ENCODE measurements at places on chromosomes 1 and 21.

GRCh38 chr21:17797967-17798366, 21.2 kb downstream of the C21orf91 start:
- DNase-seq = no peak

DNA sequence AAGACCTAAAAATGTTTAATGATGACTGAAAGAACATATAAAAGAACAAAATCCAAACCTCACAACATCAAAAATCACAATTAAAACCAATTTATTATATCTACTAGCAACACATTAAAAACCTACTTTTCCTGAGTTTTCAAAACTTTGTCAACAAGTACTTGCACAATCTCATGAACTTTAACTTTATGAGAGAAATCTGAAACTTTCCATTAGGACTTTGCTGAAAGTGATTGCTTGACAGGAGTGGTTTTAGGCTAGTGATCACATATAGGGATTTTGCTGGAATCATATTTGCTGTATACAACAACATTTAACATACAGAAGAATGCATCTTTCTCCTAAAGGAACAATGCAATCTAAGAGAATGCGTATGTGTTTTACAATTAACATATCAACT, 13.2 kb downstream of the HNRNPR start:
- DNase-seq = no peak

GRCh38 chr1:66292944-66293343, 241.0 kb upstream of the SGIP1 start:
- DNase-seq = no peak

- DNase-seq = no peak
These were observed 27.5 kb upstream of the ITPKB start for GRCh38 chr1:226766565-226766964.

DNA sequence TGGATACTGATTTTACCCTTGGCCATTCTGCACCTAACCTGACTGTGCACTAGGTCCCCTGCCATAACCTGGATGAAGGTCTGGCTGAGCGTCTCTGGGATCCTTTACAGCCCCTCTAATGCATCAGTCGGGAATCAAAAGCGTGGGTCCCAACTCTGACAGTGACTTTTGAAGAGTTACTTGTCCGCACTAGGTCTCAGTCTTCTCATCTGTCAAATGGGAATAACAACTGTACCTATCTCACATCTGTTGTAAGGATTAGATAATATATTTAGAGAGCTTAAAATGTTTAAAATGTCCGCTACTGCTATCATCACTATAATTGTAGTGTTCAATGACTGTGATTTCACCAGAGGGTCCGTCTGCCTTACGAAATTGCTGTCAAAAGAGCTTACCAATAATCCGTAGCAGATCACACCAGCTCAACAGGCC, 746 bp downstream of the TADA1 start:
- DNase-seq = no peak

- no peak for DNase-seq
These were observed 1025.7 kb downstream of the PLA2G4A start for GRCh38 chr1:187854457-187854856.

GRCh38 chr1:156365754-156366153, 3.3 kb upstream of the RHBG start:
- DNase-seq = no peak

GRCh38 chr1:174818951-174819350, 180.8 kb upstream of the CACYBP start:
- no peak for DNase-seq

- DNase-seq = no peak
These were observed 287.5 kb upstream of the DAB1 start for GRCh38 chr1:57711326-57711725.

DNA sequence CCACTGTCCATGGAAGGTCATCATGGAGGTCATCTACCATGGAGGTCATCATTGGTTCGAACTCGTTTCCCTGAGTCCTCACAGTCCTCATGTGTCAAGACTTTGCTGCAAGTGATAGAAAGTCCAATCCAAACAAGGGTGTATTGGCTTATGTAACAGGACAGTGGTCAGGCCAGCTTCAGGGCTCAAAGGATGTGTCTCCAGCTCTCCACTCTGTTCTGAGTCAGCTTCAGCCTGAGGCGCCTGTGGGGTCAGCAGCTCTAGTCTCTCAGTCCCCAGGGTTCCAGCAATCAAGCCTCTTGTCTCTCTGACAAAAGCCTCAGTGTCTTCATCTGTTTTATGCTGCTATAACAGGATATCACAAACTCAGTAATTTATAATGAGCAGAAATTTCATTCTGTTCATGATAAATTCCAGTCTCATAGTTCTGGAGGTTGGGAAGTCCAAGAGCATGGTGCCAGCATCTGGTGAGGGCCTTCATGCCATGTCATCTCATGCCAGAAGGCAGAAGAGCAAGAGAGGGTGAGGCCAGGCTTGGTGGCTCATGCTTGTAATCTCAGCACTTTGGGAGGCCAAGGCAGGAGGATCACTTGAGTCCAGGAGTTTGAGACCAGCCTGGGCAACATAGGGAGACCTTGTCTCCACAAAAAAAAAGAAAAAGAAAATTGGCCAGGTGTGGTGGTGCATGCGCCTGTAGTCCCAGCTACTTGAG, 19.5 kb downstream of the A3GALT2 start:
- no peak for DNase-seq

DNA sequence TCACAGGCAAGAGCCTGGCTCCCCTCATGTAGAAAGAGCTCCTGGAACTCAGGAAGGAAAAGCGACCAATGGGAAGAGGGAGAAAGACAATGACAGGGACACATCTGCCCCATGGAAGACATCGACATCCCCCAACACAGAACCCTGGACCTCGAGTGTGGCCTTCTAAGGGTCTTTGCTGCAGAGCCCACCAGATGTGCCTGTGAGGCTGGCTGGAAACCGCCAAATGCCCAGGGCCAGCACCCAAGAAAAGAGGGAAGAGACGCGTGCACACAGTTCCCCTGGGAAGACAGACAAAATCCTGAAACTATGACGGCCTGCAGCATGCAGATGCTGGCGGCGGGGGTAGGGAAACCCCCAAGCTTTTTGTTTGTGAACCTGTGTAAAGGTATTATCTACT, 36.4 kb upstream of the ADARB1 start:
- DNase-seq = no peak

DNA sequence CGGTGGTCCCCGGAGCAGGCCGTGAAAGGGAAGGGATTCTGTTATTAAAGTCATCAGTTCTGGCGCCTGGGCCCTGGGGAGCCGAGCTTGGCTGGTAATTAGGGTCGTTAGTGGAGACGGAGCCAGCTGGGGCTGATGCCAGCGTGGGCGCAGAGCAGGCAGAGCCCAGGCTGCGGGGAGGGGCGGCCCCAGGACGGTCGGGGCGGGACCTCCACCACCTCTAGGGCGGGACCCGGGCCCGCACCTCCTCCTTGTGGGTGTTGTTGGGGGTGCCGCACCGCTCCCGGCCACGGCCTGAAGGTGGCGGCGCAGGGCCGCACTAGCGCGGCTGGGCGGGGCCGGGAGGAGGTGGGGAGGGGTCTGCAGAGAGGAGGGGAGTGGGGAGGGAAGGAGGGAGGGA, 470.6 kb downstream of the PTPRU start:
- no peak for DNase-seq

DNA sequence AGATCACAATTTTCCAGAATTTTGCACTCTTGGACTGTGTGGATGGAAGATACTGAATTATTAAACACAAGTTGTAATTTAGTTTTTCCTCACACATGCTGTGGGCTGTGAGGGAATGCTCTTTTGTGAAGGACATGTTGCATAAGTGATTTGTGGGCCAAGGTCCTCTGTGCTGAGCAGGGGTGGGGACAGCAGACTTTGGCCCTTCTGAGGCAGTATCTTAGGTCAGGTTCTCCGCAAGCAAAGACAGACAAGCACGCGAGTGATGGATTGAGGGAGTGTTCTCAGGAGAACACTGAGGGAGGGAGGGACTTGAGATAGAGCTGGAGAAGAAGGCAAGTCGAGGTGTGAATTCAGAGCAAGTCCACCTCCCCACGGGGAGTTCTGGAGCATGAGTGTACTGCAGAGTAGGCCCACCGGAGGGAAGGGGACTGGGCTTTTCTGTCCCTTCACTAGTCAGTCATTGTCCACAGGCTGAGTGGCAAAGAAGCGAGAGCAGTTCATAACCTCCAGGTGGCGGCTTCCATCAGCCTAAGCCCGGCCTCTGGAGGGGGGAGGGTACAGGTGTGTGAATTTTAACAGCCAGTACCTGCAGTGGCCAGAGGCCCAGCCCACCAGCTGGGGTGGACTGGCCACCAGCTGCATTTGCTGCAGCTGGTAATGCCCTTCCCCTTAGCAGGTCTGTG, 19.1 kb upstream of the CD101 start:
- DNase-seq = no peak

- no peak for DNase-seq
These were observed 58.1 kb downstream of the PRKACB start for GRCh38 chr1:84202126-84202525.

GRCh38 chr1:36320291-36320761, 3.1 kb downstream of the EVA1B start:
- DNase-seq = no peak

DNA sequence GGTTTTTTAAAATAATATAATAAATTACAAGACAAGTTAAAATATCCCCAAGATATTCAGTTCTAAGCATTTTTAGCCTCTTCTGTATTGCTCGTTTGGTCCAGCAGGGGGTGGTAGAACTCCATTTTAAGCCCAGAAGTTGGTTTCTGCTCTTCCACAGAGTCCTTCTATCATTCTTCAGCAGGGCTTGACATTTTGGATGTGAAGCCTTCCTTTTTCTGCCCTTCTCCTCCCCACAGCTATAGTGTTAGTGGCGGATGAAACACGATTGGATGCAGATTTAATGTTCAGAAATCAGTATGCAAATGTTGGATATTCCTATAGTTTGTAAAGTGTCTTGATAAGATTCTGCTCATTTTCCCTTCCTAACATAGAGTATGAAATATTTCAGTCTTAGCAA, 1.4 kb downstream of the NCAM2 start:
- peak; percentile 55 for DNase-seq

DNA sequence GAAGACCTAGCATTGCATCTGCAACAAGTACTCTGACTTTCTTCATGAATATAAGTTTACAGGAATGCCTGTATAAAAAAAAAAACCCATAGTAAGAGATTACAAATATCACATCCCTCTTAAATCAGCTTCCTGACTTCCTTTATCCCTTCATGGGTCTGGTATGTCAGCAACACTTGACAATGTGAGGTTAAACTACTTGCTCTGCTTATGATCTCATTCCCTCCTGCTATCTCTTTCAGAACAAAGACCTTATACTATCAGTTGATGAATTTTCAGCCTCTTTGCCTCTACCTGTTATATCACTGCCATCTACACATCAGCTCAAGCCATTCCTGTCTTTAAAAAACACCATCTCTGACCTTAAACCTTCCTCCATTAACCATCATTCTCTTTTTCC, 130.9 kb upstream of the SAMSN1 start:
- DNase-seq = no peak

- no peak for DNase-seq
These were observed 7.1 kb upstream of the TMEM240 start for GRCh38 chr1:1547476-1547875.

DNA sequence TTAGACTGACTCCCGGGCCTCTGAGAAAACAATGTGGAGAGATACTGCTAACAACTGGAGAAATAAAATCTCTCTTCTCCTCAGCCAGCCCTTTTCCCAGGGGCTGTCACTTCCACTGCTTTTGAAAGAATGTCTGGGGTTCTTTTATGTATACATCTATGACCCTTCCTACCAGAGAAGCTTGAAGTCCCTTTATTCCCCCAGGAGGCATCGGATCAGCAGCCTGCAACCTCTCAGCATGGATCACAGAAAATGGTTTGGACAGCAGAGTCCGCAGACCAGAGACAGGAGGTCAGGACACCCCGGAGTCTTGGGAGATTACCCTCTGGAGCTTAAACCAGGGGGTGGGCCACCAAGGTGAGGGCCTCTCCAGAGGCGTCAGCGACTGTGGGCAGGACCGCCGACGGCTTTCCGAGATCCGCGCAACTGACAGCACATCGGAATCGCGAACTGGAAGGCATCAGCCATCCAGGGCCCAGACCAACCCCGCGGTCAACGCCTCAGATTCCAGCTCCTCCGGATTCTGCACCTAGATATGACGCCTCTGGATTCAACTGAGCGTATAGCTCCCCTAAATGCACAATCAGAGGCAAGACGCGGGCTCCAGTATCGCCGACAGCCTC, 1.0 kb downstream of the EPHA10 start:
- no peak for DNase-seq

DNA sequence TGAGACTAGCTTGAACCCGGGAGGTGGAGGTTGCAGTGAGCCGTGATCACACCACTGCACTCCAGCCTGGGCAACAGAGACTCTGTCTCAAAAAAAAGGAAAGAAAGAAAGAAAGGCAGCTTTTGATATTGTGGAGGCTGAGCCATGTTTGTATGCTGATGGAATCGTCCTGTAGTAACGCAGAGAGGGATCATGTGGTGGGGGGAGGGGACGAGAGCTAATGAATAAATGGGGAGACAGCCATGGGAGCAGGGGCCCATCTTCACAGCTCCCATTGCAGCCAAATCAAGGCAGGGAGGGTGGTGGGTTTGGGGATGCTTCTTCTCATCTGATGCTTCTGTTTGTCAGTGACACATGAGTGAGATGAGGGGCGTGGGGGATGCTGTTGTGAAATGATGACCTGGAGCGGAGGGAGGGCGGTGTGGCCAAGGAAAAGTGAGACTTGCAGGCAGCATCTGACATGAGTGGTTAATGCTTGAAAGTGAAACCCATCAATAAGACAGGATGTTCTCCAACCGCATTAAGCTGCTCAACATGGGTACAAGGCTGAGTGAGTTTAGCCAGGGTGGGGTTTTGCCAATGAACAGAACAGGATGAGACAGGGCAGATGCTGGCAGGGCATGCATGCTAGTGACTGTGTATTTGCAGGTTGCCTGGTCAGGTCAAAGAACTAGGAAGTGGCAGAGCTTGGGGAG, 16.7 kb downstream of the SPATA21 start:
- DNase-seq = peak; percentile 77

DNA sequence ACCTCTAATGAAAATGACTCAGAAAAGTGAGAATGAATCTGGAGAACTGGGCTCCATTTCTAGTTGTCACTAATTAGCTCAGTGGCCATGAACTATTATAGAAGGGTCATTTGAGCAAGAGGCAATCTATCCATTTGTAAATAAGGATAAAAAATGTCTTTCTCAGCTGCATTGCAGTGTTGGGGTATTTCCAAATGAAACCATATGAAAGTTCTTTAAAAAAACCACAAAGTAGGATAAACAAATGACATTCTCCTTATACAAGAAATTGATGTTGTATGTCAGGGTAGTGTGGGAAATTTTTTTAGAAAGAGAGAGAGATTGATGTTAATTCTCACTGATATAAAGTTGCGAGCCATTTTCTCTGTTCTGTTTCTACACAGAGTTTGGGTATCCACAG, 26.0 kb downstream of the FMO3 start:
- no peak for DNase-seq

- DNase-seq = no peak
These were observed 4.2 kb downstream of the SPOCD1 start for GRCh38 chr1:31811605-31812004.

GRCh38 chr1:51000160-51000559, 30.1 kb downstream of the CDKN2C start:
- no peak for DNase-seq

DNA sequence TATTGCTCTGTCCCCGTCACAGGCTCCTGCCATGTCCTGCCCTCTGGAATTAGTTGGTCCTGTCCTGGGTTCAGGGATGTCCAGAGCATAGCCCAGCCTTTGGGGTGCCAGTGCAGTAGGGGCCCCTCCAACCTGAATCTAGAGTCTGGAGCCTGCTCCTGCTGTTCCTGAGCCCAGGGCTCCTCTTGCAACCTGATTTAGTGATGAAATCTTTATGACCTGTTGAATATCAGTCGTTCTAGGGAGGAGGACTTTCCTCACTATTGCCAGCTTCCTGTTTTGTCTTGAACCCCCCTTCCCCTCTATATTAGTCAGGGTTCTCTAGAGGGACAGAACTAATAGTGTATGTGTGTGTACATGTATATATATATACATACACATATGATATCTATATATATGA, 42.5 kb upstream of the STUM start:
- DNase-seq = no peak
